Thymus (tissue), 14 donors: ENCODE measurements at places on chromosomes 6 and 20. TPM values are rescaled to one million over a fixed set of nuclear protein-coding genes. Genes with fewer than 3 reads are reported as not detected.

AMD1 gene
- 51.9 TPM for polyA plus RNA-seq

PHF1 gene
- 141 TPM for polyA plus RNA-seq

MATN4 gene
- polyA plus RNA-seq: 0.14 TPM

PPP1R16B gene
- polyA plus RNA-seq: 13.8 TPM

HCRTR2 gene
- polyA plus RNA-seq: 0.07 TPM

ANKEF1 gene
- 3.2 TPM for polyA plus RNA-seq

CLVS2 gene
- polyA plus RNA-seq: 0.02 TPM

C6orf15 gene
- 24.6 TPM for polyA plus RNA-seq

PSMF1 gene
- 47.3 TPM for polyA plus RNA-seq

SYS1 gene
- polyA plus RNA-seq: 19.7 TPM

CLIC5 gene
- polyA plus RNA-seq: 2.1 TPM

DNA sequence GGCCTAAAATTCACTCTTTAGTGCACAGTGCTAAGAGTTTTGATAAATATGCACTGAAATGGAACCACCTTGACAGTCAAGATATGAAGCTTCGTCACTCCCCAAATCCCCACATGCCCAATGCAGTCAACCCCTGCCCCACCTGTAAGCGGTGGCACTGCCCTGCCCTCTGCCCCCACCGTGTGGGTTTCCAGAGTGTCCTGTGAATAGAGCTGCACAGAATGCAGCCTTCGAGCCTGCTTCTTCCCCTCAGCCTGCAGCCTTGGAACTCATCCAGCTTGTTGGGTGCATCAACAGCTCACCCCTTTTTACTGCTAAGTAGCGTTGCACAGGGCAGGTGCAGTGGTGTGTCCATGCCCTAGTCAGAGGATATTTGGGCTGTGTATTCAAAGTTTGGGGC is 216.3 kb downstream of the SYNDIG1 start:
- DNase-seq: no peak

DNA sequence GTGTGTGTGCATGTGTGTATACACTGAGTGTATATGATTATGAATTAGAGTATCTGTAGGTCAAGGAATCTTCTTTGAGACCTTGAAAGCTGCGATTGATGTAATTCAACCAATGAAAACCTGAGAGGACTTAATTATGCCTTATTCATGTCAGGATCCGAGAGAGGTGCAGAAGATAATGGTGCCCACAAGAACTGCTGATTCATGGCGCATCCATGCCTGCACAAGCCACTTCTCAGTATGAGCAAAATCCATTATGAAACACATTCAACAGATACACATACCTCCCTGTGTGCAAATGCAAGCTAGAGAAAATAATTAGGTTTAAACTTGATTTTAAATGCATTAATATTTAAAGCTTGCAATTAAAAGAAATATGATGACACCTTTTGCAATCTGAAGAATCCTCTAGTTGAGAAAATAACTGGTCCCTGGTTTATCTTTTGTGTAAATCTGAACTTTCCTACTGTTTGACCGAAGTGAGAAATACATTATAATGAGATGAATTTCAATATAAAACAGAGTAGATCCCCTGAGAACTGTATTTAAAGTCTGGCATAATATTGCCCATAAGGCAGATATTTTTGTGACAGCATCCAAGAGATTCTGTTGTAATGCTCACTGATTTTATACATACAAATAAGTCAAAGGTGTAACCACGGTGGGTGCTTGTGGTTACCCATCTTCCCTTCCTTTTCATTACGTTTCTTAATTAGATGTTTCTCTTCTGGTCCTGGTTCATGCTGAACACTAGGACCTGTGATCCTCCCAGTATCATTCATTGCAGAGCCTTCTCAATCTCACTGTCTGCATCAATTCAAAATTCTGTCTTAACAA is 45.6 kb downstream of the LY86 start:
- DNase-seq: no peak

- no peak for DNase-seq
These were observed 122.3 kb downstream of the CCDC170 start for GRCh38 chr6:151616091-151616513.

- no peak for DNase-seq
These were observed 703 bp downstream of the MRPL2 start for GRCh38 chr6:43058531-43058930.

- no peak for DNase-seq
These were observed 27.0 kb downstream of the ELOVL5 start for GRCh38 chr6:53321701-53322100.

GRCh38 chr6:11273406-11274065 is 41.1 kb upstream of the NEDD9 start:
- DNase-seq: no peak

DNA sequence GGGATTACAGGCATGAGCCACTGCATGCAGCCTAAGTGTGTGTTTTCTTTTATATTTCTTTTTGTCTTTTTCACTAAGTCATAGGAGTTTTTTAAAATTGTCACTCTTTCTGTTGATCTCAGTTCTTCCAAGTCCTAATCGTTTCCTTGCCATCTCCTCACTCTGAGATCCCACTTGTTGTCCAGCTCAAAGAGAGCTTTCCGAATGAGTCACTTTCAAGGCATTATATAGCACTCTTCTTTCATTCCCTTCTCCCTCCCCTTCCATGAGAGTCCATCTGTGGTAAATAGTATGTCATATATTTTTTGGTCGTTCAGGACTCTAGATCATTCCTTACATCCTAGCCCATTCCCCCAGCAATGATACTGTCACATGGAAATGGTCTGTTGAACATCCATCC is 4.3 kb downstream of the VAPB start:
- no peak for DNase-seq

DNA sequence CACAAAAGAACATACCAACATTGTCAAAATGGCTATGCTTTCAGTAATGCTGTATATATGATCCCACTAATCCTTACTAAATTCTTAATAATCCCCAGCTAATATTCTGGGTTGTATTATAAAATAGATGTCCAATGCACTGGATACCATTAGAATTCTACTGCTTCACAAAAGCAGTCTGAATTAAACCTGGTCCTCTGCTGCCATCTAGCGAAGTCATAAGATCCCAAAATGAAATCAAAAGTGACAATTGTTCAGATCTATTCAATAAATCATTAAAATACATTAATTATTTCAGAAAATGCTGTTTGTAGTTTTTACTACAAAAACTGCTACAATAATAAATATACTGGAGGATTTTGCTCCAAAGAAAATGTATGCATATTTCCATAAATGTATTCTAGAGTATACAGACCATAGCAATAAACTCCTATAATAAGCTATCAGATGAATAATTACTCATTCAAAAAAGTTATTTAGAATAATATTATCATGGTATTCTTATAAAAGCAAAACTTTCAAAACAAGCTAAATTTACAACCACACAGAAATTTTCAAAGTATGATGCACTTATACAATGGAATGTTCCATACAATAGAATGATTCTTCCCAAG is 92.6 kb downstream of the RNGTT start:
- DNase-seq: peak; percentile 37

DNA sequence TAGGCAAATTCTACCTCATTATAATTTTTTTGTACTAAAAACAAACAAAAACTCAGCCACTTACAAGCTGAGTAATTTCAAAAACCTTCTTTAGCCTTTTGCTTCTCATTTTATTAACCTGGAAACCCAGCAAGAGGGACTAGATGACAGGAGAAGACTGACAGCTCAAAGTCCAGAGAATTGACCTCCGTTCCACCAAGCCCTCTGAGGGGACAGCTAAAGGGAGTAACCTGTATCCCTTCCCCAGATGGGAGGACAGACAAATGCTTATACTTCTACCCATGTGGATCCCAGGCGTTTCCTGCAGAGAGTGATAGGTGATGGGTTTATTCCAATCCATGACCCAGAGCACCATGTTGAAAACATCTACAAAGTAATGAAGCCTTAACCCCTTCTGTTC is 18.5 kb upstream of the MTRES1 start:
- DNase-seq: no peak

DNA sequence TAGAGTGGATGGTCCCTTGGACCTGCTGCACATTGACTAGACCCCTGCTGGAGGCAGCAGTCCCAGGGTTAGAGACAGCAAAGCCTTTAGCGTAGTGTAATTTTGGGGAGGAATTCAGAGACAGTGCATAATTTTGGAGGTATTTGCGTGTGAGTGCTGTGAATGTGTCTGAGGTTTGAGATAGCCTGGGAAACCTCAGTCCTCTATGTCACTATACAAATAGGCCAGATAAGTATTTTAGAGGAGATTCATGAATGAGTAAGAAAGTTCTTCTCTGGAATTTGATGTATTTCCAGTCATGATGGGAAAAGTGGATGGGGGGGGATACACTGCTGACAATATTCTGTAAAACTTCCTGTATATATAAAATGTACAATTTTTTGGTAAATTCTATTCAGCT is 25.8 kb upstream of the MTRF1L start:
- no peak for DNase-seq

- no peak for DNase-seq
These were observed 973.2 kb upstream of the SLC35B3 start for GRCh38 chr6:9408402-9409117.

DNA sequence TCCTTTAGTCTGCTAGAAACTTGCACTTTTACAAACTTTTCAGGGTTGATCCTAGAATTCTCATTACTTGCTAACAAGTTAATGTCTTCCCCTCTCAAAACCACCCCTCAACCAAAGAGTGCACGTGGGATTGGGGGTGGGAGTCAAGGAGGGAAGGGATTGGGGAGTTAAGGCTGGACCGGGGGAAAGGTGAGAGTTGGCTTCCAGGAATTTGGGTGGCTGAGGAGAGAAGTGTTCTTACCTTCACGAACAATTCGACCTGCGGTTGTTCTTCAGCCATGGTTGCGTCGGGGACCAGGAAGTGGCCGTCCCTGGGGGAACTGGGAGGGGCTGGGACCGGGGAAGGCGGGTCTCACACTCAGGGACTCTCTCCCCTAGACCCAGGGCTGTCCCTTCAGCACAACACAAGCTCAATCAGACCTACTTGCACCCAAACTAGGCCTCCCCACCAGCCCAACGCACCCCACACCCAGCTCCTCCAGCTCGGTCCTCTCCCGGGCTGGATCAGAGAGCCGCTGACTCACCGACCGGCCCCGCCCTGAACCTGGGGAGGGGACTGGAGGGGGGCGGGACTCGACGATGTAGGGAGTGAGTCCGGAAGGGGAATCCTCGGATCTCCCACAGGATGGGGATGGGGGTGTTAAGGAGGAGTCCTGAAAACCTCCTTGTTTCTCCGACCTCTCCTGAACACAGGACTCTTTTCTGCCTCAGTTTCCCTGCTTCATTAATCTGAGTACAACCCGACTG is at the start of gene CLIC1:
CLIC1 (minus strand) TSS at position 510 of the 747 bp plus-strand sequence; CDS start at position 280, 230 bp downstream.
- peak; percentile 61 for DNase-seq

- peak; percentile 10 for DNase-seq
These were observed 15.2 kb downstream of the COL19A1 start for GRCh38 chr6:69881322-69882151.

DNA sequence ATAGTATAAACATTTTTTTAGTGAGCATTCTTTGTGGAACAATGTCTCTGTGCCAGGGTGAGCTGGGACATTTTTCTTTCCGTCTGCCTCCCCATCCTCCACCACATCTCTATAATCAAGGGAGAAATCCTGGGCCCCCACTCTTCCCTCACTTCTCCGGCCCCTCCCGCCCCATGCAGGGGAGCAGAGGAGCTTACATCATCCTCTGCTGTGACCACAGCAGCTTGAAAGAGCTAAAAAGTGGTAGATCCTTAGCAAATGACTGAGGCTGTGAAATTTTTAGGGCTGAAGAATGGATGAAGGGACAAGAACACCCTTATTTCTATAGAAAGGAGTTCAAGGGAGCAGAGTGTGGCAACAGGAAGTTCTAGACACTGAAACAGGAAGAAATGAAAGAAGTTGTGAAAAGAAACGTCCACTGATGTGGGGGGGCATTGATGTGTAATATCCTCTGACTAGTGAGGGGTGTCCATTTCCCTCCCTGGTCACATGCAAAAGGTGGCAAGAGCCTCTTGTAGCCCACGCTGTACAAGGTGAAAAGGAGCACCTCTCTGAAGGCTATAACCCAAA is 380.3 kb upstream of the JARID2 start:
- DNase-seq: no peak

GRCh38 chr6:20497216-20498040 is 36.8 kb upstream of the CDKAL1 start:
- no peak for DNase-seq

GRCh38 chr6:139249395-139249794 is 42.4 kb downstream of the TXLNB start:
- no peak for DNase-seq

- DNase-seq: no peak
These were observed 149.1 kb upstream of the FAM83B start for GRCh38 chr6:54697424-54697823.

DNA sequence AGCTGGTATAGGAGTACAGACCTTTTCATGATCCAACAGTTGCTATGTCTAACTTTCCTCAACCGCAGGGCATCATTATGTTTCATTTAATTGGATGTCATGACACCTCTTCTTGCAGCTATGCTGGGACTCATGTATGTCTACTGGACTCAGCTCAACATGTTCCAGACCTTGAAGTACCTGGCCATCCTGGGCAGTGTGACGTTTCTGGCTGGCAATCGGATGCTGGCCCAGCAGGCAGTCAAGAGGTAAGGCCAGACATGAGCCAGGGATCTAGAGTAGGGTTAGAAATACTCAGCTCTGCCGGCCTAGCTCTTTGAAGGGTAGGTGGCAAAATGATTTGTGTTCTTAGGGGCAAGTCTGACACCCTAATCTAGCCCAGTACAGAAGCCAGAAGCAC is 25.2 kb downstream of the GHRH start:
- DNase-seq: no peak

- no peak for DNase-seq
These were observed 4.5 kb downstream of the HSPA1A start for GRCh38 chr6:31819871-31820299.

DNA sequence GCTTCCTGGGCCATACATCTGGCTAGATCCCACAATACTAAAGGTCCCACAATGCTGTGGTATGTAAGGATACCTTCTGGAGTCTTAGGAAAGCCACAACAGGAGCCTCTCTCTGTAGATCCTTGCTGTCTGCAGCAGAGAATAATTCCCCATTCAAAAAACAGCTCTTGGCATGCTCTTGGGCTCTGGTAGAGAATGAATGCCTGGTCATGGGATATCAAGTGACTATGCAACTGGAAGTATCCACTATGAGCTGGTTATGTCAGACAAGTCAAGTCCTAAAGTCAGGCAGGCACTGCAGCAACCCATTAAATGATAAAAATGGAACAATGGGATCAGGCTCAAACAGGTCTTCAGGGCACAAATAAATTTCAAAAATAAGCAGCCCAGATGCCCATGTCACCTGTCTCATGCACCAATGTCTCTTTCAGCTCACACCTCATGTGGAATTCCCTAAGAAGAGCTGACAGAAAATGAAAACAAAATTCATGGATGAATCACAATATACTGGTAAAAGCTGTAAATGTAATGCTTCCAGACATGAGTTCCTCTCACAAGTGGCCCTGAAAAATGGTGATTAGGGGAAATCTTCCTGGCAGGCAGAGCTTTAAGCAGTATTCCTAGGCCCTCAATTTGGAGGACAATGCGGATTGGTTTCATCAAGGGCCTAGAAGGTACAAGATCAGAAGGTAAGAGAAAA is 4.3 kb downstream of the AK9 start:
- DNase-seq: no peak

DNA sequence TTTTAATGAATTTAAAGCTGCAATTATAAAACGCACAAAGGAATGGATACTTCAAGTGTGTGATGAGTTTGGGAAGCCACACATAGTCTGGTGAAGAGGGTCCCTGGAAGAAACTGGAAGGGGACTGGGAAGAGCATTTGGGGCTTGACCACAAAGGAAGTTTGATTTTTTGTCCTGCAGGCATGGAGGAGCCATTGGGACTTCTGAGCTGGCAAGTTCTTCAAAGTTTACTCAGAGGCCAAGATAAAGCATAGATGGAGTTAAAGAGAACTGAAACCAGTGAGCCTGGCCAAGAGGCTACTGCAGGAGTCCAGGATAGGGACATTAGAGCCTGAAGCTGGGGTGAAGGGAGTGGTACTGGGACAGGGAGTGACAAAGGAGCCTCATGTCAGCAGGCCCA is 95.0 kb downstream of the AIG1 start:
- no peak for DNase-seq
